ENCODE measurements at places on chromosomes 12 and 14.

DNA sequence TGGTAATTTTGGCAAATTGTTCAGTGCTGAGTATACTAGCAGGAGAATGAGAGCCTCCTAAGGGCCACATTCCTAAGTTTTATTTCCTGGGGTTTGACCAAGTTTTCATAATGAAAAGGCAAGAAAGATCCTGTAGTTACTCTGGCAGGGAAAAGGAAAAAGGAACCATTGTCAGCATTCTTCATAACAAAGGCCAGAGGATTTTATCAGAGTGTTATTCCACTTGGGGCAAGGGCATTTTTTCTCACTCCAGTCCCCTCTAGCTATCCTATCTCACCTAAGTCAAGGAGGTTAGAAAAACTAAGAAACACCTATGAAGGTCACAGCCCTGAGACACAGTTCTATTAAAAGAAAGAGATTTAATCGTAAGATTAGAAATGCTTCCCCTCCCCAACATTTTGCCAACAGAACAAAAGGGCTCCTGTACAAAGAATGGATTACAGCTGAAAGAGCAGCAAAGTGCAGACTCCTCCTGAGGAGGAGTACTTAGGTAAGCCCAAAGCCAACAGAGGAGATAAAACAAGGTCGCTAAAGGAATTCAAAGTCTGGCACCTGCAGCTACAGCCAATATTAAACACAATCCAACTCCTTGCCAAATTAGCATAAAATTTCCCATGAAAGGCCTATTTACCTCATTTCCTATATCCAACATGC is 162.4 kb downstream of the GALC start:
- no peak overlapping the region for H3K27ac ChIP-seq
- peaks cover 5% of the 10 kb centered on the region for H3K36me3 ChIP-seq
- no peak for DNase-seq

DNA sequence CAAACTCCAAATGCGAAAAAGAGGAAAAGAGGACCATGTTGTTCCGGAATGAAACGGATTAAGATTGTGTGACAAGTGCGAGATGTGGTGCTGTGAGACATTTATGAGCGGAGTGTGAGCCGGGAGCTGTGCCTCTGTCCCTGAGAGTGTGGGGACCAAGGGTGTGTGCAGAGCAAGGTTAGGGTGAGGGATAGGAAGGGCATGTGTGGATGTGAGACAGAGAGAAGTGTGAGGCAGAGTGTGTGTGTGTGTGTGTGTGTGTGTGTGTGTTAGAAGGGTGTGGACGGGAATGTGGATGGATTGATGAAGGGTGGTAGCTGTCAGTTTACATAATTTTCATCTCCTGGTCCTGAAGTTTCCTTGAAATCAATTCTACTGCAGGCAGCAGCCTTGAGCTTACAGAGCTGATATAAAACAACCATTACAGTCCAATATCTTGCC is 4.3 kb upstream of the OTX2 start:
- no peak for DNase-seq
- no peak overlapping the region for H3K27ac ChIP-seq
- H3K4me1 ChIP-seq, result peaks cover 9% of the 10 kb centered on the region
- peaks cover 3% of the 10 kb centered on the region for H3K36me3 ChIP-seq
- H3K4me3 ChIP-seq, result no peak overlapping the region

DNA sequence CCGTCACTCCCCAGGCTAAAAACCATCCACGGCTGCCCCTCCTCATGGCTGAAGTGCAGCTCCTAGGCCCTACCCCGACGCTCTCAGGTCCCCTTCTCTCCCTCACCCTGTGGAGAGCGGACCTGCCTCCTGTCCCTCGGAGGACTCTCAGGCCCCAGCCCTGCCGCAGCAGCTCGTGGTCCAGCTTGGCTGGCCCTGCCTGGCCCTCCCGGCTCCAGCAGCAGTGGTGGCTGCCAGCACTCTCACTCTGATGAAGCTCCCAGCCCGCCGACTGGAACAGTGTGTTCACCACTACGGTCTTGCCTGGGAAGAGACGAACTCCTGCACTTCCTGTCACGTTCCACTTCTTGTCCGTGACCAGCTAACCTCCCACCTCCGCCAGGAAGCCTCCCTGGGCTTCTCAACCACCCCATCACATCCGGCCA is 11.1 kb downstream of the BAG5 start:
- DNase-seq, result no peak
- peaks cover 12% of the 10 kb centered on the region for H3K4me1 ChIP-seq
- no peaks in the 10 kb centered on the region for H3K27me3 ChIP-seq
- H3K4me3 ChIP-seq, result peak overlapping the region; percentile 34
- H3K27ac ChIP-seq, result no peak overlapping the region

GRCh38 chr12:1836854-1837421 is 16.6 kb downstream of the LRTM2 start:
- no peak overlapping the region for H3K4me3 ChIP-seq
- no peak for DNase-seq
- no peaks in the 10 kb centered on the region for H3K36me3 ChIP-seq
- peaks cover 57% of the 10 kb centered on the region for H3K4me1 ChIP-seq
- H3K27me3 ChIP-seq, result peaks cover 20% of the 10 kb centered on the region

- H3K4me3 ChIP-seq, result no peak overlapping the region
- no peak overlapping the region for H3K27ac ChIP-seq
- DNase-seq, result no peak
- H3K4me1 ChIP-seq, result peaks cover 74% of the 10 kb centered on the region
- H3K36me3 ChIP-seq, result no peaks in the 10 kb centered on the region
These were observed 28.2 kb upstream of the RPLP0 start for GRCh38 chr12:120229071-120229486.

DNA sequence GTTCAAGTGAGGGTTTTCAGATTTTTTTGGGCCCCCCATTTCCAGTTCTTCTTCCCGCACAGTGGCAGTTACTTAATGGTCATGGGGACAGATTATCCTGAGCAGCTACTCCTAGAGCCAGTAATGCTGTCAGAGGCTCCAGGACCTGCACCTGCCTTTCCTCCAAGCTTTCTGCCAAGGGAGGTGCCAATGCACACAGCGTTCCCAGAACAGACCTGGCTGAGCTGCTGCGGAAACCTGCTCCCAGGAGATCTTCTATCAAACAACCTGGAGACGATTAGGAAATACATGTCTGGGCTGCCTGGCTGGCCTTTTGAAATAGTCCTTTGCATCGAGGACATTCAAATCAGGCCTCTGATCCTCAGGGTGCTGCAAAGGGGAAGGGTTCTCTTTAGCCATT is 120.9 kb downstream of the SLC8A3 start:
- H3K4me1 ChIP-seq, result peaks cover 9% of the 10 kb centered on the region
- no peak overlapping the region for H3K4me3 ChIP-seq
- H3K36me3 ChIP-seq, result no peaks in the 10 kb centered on the region
- H3K27me3 ChIP-seq, result peaks cover 2% of the 10 kb centered on the region

GRCh38 chr14:28751467-28752058 is 15.0 kb upstream of the FOXG1 start:
- no peaks in the 10 kb centered on the region for H3K36me3 ChIP-seq
- peaks cover 63% of the 10 kb centered on the region for H3K27me3 ChIP-seq
- H3K4me1 ChIP-seq, result no peaks in the 10 kb centered on the region
- H3K4me3 ChIP-seq, result no peak overlapping the region
- DNase-seq, result peak; percentile 60

GRCh38 chr12:127980585-127980984 is 286.4 kb upstream of the TMEM132C start:
- DNase-seq, result no peak
- peaks cover 8% of the 10 kb centered on the region for H3K4me1 ChIP-seq
- H3K27ac ChIP-seq, result no peak overlapping the region
- peaks cover 3% of the 10 kb centered on the region for H3K36me3 ChIP-seq

GRCh38 chr12:88163371-88163770 is 21.3 kb downstream of the TMTC3 start:
- no peaks in the 10 kb centered on the region for H3K4me1 ChIP-seq
- no peak for DNase-seq
- H3K27ac ChIP-seq, result no peak overlapping the region
- H3K27me3 ChIP-seq, result no peaks in the 10 kb centered on the region
- H3K4me3 ChIP-seq, result no peak overlapping the region

DNA sequence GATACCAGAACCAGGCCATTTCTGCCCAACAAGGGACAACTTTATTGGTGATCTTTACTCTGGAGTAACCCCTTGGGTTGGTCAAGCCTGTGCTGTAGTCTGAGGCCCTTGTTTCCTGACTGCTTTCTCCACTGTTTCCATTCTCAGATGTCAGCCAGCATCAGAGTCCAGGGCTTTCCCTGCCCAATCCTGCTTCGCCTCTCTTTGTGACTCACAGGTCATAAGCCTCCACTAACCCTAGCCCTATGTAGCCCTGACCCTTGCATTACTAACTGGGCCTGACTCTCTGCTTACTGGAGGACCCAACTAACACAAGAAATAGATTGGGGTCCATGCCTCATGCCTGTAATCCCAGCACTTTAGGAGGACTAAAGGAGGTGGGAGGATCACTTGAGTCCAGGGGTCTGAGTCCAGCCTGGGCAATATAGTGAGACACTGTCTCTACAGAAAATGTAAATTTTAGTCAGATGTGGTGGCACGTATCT is 8.6 kb upstream of the SNRNP35 start:
- DNase-seq, result no peak
- no peaks in the 10 kb centered on the region for H3K4me1 ChIP-seq
- H3K27ac ChIP-seq, result no peak overlapping the region
